ENCODE measurements at places on chromosomes 4 and X. TPM values are rescaled to one million over a fixed set of nuclear protein-coding genes. Genes with fewer than 3 reads are reported as not detected.

GRCh38 chrX:150227873-150228410, 135.2 kb upstream of the MAMLD1 start:
- H3K36me3 ChIP-seq, result no peaks in the 10 kb centered on the region
- no peaks in the 10 kb centered on the region for H3K27me3 ChIP-seq
- no peak overlapping the region for H3K4me3 ChIP-seq
- no peak overlapping the region for H3K27ac ChIP-seq
- no peak for DNase-seq

DNA sequence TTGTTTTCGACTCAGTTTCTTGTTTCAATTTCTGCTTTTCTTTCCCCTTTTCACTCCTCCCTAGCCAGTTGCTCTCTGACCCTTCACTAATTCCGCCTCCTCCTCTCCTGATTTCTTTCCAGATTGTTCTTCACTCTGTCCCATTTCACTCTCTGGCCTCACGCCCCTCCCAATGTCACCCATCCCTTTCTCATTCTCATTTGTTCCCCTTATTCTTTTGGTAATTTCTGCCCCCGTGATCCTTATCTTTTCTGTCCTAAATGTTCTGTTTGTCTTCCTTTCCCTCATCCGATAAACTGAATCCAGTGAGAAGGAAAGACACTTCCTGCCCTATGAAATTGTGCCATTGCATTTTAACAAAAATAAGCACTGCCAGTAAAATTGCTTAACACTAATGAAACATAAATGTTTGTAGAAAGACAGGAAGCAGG, 94.5 kb upstream of the RASGEF1B start:
- no peaks in the 10 kb centered on the region for H3K27me3 ChIP-seq
- DNase-seq, result no peak
- H3K36me3 ChIP-seq, result no peaks in the 10 kb centered on the region
- peak overlapping the region; percentile 98 for H3K27ac ChIP-seq
- H3K4me3 ChIP-seq, result peak overlapping the region; percentile 1

The DMD gene
- total RNA-seq, result 15.3 TPM

The MAGEA9B gene
- total RNA-seq, result not detected

The DCAF8L2 gene
- not detected for total RNA-seq

The FAM9C gene
- not detected for total RNA-seq

The POU4F2 gene
- not detected for total RNA-seq

DNA sequence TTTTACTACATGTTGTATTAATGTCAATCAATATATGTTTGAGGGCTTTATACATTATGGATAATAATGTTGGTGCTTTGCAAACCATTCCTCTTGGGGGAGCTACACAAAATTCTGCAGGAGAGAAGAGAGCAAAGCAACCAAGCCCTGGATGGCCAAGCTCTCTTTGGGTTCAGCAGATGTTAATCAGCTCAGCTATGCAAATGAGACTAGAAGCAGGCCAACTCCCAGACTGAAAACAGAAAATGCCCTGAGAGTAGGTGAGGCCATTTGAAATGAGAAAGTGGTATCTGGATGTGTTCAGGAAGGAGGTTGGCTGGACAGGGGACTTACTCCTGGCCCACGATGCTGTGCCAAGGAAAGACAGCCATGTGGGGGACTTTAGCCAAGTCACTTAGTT, 387.0 kb downstream of the BCOR start:
- H3K4me3 ChIP-seq, result no peak overlapping the region
- H3K36me3 ChIP-seq, result no peaks in the 10 kb centered on the region
- no peaks in the 10 kb centered on the region for H3K27me3 ChIP-seq

DNA sequence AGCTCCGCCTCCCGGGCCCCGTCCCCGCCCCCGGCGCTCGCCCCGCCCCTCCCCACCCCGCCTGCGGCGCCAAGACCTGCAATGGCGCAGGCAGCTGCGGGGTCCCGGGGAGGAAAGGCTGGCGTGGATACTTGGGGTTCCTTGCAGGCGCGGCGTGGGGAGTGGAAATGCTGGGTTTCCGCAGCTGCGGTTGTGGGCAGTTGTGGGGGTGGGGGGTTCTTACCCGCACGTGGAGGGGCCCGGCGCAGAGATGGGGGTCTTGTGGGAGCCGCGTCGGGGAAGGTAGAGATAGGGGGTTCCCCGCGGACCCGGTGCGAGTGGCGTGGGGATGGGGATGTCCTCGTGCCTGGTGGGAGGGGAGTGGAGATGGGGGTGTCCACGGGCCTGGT, 680 bp upstream of the ASMTL start:
- peaks cover 17% of the 10 kb centered on the region for H3K4me1 ChIP-seq
- no peak for DNase-seq
- H3K36me3 ChIP-seq, result no peaks in the 10 kb centered on the region
- H3K27me3 ChIP-seq, result no peaks in the 10 kb centered on the region
- H3K4me3 ChIP-seq, result peak overlapping the region; percentile 73

GRCh38 chr4:47109379-47109778, 78.0 kb downstream of the GABRB1 start:
- no peaks in the 10 kb centered on the region for H3K4me1 ChIP-seq
- no peaks in the 10 kb centered on the region for H3K27me3 ChIP-seq
- no peak overlapping the region for H3K4me3 ChIP-seq
- no peaks in the 10 kb centered on the region for H3K36me3 ChIP-seq
- no peak overlapping the region for H3K27ac ChIP-seq
- DNase-seq, result no peak

GRCh38 chr4:25367004-25367621, 9.9 kb upstream of the ANAPC4 start:
- no peak for DNase-seq
- no peaks in the 10 kb centered on the region for H3K36me3 ChIP-seq
- peaks cover 10% of the 10 kb centered on the region for H3K4me1 ChIP-seq
- H3K27me3 ChIP-seq, result no peaks in the 10 kb centered on the region
- no peak overlapping the region for H3K4me3 ChIP-seq

The HDAC8 gene
- 12.8 TPM for total RNA-seq

DNA sequence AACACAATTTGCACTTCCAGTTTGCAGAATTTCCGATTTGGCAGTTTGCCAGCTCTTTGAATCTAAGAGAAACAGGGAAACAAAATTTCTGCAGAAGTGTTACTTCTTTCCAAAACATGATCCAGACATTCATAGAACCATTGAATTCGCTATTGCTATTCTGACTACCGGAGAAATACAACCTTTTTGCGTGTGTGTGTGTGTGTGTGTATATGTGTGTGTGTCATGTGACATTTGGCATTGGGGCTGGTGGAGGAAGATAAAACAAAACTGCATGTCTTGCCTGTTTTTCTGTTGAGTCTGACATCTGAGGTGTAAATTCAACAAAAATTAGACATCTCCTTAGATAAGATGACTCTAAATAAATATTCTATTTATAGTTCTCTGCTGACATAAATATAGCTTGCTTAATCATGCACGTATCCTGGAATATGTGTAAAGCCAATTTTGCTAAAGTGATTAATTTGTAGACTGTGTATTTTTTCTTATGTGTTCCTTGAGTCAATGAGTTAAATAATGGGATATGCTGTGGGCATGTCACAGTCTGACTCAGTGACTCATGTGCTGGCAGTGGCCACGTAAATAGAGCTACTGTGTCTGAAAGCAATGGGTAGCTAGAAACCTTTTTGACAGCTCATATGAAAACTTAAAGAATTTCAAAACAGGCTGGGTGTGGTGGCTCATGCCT, 98.9 kb downstream of the HPGD start:
- DNase-seq, result no peak
- H3K4me3 ChIP-seq, result no peak overlapping the region
- H3K4me1 ChIP-seq, result no peaks in the 10 kb centered on the region
- H3K36me3 ChIP-seq, result no peaks in the 10 kb centered on the region
- H3K27me3 ChIP-seq, result no peaks in the 10 kb centered on the region

The FAT4 gene
- total RNA-seq, result 11.5 TPM

The IQCM gene
- not detected for total RNA-seq

The ING2 gene
- total RNA-seq, result 8.8 TPM

DNA sequence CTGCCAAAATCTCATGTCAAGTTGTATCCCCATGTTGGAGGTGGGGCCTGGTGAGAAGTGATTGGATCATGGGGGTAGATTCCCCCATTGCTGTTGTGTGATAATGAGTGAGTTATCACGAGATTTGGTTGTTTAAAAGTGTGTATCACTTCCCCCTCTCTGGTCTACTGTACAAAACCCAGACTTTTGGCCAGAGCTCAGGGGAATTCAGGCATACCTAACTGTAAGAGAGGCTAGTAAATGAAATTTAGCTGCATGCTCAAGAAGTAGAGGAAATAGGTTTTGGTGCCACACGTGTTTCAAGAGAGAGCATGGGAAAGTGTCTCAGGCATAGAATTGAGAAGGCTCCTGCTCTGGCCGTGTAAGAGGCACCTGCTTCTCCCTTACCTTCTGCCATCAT, 190.5 kb upstream of the GALNTL6 start:
- DNase-seq, result no peak
- H3K27me3 ChIP-seq, result no peaks in the 10 kb centered on the region
- no peak overlapping the region for H3K4me3 ChIP-seq
- no peak overlapping the region for H3K27ac ChIP-seq

The DCLK2 gene
- 1.7 TPM for total RNA-seq

DNA sequence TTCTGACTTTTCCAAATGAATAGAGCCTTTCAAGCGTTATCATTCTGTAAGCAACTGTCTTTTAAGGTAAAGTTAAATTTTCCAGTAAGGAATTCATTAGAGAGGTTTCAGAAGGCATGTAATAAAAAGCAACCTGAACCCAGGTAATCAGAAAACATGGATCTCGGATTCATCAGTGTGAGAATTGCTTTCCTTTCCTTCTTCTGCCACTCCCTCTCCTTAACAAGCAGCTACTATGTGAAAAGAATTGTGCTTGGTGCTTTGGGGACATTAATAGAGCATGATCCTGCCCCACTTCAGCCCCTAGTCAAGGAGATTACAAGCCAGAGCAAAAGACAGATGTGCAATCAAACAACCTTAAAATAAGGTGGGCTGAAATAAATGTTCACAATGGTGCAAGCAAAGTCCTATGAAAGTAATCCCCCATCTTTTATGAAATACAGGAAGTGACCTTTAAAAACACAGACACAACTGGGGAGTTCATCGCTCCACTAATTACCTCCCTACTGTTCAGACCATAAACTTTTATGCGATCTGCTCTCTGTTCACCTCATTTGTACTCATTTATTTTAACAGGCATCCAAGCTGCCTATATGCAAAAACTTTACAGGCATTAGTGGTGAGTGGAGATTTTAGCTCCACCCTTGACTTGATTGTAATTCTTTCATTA, 122.9 kb upstream of the RASGEF1B start:
- no peak overlapping the region for H3K27ac ChIP-seq
- no peaks in the 10 kb centered on the region for H3K36me3 ChIP-seq
- H3K4me1 ChIP-seq, result peaks cover 23% of the 10 kb centered on the region
- H3K27me3 ChIP-seq, result no peaks in the 10 kb centered on the region
- DNase-seq, result no peak

The UGT2A1 gene
- total RNA-seq, result 0.17 TPM

GRCh38 chr4:112253382-112254000, 21.9 kb downstream of the AP1AR start:
- H3K4me1 ChIP-seq, result no peaks in the 10 kb centered on the region
- no peaks in the 10 kb centered on the region for H3K27me3 ChIP-seq
- H3K36me3 ChIP-seq, result peaks cover 1% of the 10 kb centered on the region

DNA sequence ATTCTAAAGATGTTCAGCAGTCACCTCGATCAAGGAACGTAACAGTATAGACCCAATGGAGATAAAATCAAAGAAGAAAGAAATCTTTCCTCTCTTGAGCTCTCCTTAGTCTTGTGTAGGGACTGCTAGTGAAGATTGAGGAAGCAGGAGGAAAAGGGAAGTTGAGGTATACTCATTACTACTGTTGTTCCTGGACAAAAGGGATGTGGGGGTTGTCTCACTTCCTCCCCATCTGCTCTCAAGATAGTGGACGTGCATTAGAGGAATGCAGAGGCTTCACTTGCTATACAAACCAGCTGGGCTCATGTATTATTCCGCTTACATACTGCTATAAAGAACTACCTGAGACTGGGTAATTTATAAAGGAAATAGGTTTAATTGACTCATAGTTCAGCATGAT, 208.9 kb upstream of the ARHGEF9 start:
- no peak overlapping the region for H3K27ac ChIP-seq
- H3K27me3 ChIP-seq, result no peaks in the 10 kb centered on the region
- H3K36me3 ChIP-seq, result no peaks in the 10 kb centered on the region

DNA sequence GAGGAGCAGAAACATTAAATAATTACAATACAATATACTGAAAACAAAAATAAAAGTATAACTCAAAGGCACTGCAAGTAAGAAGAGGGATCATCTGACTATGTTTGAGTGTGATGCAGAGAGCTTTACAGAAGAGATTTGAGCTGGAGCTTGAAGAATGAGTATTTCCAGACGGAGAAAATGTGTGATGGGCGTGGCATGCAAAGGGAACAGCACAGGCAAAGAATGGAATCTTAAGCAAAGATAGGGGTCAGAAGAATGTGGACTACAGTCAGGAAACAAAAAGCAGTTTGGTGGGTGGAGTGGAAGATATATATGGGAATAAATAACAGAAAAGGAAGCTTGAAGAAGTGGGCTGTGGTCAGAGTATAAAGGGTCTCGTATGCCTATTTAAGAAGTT, 45.5 kb downstream of the OPHN1 start:
- no peak for DNase-seq
- H3K4me3 ChIP-seq, result no peak overlapping the region
- no peaks in the 10 kb centered on the region for H3K27me3 ChIP-seq
- H3K27ac ChIP-seq, result no peak overlapping the region
- H3K4me1 ChIP-seq, result no peaks in the 10 kb centered on the region

DNA sequence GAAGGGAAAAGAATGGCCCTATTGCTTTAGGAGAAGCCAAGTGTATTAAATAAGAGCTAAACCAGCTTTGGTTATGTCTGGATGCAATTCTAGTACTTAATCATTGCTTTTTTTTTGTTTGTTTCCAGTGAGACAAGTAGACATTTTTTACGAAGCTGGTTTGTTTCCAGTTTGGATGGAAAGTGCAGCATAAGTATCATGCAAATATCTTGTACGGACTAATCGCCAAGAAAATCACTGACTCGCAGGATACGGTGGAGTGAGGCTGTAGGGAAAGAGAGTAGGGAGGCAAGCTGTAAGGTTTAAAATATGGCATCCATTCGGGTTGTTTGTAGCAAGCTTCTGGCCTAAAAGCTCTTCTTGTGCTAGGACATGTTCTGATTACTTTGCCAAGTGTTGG, 64.8 kb downstream of the HPGD start:
- H3K36me3 ChIP-seq, result no peaks in the 10 kb centered on the region
- no peak overlapping the region for H3K4me3 ChIP-seq
- no peak for DNase-seq
- no peaks in the 10 kb centered on the region for H3K4me1 ChIP-seq
- no peak overlapping the region for H3K27ac ChIP-seq

DNA sequence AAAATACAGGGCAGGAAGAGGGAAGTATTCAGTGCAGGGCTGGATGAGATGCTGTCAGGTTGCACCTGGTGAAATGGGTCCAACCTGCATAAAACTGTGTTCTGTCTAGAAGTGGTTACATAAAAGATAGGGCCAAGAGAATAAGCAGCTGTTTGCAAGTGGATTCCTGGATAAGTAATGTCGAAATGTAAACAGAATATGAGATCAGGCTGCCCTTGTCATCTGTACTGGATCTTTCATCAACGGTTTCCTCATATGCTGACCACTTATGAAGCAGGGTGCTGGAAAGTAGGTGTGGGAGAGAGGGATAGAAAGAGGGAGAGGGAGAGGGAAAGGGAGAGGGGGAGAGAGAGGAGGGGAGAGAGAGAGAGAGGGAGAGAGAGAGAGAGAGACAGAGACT, 349.8 kb upstream of the CPEB2 start:
- H3K4me1 ChIP-seq, result no peaks in the 10 kb centered on the region
- no peak overlapping the region for H3K27ac ChIP-seq
- H3K4me3 ChIP-seq, result no peak overlapping the region

The CXCL13 gene
- 1.2 TPM for total RNA-seq

Measured in liver (tissue), 10 donors.